Stimulated activated CD8-positive, alpha-beta memory T cell treated with anti-CD3 and anti-CD28 coated beads, Interleukin-7, amount 100 ng/mL, for 4 hours (primary cell): ENCODE measurements at places on chromosomes 12 and 14.

DNA sequence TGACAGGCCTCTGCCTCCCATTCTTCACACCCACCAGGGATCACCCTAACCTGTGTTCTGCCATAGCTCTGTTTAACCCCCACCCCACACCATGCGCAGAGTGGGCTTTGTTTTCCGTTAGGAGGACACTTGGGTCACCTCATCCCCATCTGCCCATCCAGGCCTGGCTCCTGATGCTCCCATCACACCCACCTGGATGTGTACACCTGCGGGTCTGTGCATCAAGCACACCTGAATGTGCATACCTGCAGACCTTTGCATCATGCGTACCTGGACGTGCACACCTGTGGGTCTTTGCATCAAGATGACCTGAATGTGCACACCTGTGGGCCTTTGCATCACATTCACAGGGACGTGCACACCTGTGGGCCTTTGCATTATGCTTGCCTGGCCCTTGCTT, 835.8 kb upstream of the TMEM132C start:
- no peak for DNase-seq

GRCh38 chr12:116674643-116675183, 63.2 kb downstream of the SPRING1 start:
- DNase-seq, result no peak

DNA sequence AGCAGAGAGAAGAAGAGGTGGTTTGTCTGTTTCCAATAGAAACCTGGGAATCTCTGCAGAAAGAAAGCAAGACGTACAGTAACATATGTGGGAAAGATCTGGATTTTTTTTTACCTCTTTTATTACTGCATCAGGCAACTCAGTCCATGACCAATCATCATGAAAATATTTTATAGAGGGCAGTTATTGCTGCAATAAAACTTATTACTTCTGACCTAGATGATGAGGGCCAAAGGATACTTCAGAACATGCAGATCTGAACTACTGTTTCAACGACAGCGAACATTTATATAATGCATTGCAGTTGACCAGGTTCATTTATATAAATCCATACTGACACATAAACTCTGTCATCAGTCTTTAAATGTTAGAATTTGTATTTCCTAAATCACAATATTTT, 67.7 kb downstream of the STAB2 start:
- no peak for DNase-seq

DNA sequence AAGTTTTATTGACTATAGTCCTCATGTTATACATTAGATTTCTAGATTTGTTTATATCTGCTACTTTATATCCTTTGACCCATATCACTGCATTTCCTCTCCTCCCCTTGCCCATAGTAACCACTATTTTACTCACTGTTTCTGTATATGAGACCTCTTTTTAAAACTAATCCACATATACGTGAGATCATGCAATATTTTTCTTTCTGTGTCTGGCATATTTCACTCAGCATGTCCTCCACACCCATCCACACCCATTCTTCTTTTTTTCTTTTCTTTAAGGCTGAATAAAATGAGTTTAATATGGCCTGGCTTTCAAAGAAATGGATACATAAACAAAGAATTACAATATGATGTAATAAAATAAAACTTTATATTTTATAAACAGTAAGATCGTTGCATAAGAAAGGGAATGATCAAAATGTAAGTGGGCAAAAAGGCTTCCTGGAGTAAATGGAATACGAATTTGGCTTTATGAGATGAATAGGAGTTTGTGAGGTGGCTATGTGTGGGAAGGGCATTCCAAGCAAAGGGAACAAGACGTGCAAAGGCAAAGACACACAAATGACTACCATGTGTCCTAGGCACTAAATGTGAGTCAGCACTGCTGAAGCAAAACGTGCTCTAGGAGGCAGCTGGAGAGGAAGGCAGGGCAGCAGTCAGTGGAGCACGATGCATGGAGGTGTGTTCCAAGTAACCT, 53.2 kb upstream of the HIF1A start:
- DNase-seq, result no peak

DNA sequence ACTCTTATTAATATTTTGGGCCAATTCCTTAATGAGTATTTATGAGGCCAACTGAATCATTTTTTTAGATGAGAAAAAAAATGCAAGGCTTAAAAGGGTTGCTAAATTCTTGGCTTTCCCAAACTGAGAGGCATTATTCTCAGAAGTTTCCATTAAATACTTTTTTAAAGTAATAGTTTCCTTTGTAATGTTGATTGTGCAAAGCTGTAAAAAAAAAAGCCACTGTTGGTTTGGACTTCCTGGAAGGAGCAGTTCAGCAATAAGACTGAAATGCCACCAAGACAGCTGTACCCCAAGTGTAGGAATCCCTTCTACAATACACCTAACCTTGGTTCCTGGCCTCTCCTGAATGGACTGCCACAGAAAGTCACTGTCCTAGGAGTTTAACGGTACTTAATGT, 231.3 kb downstream of the MON2 start:
- DNase-seq, result no peak

DNA sequence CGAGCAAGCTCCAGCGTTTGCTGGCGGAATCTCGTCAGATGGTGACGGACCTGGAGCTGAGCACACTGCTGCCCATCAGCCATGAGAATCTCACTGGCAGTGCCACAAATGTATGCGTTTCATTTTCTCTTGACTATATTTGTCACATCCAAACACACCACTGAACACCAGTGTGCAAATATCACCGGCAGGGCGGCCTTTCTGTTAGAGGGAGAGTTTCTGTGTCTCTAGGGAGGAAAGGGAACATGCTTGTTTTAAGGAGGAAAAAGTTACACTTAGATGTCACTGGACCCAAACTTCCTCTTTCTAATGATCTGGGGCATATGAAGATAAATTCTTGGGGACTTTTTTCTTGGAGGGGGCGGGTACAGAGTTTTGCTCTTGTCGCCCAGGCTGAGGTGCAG, 21.9 kb upstream of the HIP1R start:
- DNase-seq, result no peak

- DNase-seq, result peak; percentile 71
Measured at GRCh38 chr12:120583478-120584030, 2.4 kb upstream of the POP5 start.

- no peak for DNase-seq
Measured at GRCh38 chr12:793037-793436, 40.7 kb downstream of the WNK1 start.

GRCh38 chr12:52537101-52537500, 15.8 kb downstream of the KRT71 start:
- no peak for DNase-seq

DNA sequence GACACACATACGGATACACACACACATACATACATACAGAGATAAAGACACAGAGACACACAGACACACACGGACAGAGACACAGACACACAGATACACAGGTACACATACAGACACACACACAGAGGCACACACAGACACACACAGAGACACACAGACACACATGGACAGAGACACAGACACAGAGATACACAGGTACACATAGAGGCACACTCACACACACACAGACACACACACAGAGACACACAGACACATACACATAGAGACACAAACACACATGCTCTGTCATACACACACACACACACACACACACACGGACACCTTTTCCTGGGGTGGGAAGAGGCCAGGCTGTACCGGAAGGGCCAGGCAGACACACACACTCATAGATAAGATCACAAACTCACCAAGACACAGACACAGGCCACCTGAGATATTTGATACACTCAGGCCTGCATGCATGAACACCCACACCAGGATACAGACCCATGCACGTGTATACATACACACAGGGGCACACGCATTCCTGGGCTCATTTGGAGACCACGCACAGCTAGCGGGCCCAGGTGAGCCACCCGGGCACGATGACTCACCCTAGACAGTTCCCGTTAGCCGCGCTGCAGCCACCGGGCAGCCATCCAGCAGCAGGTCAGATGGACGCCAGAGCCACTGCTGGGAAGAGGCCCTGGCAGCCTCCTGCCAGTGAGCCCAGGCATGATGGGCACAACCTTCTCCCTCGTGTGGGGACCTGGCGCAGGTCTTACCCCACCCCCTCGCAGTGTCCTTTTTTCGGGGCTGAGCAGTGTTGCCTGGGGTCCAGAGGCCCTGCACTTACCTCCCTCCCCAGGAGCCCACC, 1.8 kb upstream of the AHNAK2 start:
- no peak for DNase-seq

DNA sequence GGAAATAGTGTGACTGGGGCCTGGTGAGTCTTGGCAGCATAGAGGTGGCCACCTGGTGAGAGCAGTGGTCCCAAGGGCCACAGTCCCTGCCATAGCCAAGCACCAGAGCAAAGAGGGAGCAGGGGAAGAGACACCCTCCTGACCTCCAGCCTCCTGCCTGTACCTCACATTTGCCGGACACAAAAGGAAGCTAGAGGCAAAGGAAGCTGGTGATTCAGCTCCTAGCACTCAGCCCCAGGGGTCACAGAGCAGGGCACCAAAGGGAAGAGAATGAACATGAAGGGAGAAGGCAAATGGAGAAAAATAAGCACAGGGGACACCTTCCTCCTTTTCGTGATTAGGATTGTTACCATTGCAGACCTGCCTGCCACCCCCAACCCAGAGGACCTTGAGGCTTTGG, 216.8 kb downstream of the ZFP36L1 start:
- no peak for DNase-seq

DNA sequence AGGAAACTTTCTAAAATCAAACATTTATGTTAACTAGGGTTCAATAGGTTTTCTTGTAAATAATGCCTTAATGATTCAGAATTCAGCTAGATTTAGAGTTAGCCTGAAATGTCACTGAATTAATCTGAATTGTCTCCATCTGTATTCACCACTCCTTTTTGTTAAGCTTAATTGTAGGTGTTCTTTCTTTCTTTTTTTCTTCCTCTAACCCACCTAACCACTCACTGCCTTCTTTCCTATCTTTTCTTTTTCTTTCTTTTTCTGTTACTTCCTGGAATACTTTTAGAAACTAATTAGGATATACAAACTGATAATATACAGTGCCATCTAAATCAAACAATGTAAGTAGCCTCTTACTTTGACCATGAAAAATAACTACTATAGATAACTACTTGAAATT, 29.9 kb downstream of the G2E3 start:
- DNase-seq, result no peak

GRCh38 chr14:23160924-23161522, 22.4 kb downstream of the SLC7A8 start:
- DNase-seq, result no peak

GRCh38 chr12:112354399-112354798, 27.8 kb downstream of the HECTD4 start:
- no peak for DNase-seq

GRCh38 chr14:96194657-96195431, 9.8 kb upstream of the BDKRB2 start:
- no peak for DNase-seq

- DNase-seq, result no peak
Measured at GRCh38 chr14:65958664-65959562, 527.3 kb upstream of the CCDC196 start.

DNA sequence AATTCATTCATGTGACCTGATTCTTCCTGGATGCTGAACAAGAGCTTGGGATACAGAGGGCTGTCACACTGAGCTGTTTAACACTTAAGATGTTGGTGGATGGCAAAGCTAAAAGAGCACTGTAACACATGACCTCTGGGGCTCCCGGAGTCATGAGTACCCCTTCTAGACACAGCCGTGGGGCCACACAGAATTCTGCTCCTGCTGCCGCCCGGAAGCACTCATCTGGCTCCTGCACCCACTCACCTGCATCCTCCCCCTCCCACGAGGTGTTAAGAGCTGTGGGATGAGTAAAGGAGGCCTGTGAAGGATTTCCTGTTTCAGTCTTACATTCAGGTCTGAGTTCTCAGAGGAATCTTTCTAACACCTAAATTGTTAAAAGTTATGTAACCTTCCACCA, 78.0 kb upstream of the SSTR1 start:
- peak; percentile 23 for DNase-seq

- no peak for DNase-seq
Measured at GRCh38 chr14:94345344-94346064, 22.4 kb upstream of the SERPINA6 start.

GRCh38 chr12:120853188-120853587, 51.0 kb downstream of the SPPL3 start:
- no peak for DNase-seq

DNA sequence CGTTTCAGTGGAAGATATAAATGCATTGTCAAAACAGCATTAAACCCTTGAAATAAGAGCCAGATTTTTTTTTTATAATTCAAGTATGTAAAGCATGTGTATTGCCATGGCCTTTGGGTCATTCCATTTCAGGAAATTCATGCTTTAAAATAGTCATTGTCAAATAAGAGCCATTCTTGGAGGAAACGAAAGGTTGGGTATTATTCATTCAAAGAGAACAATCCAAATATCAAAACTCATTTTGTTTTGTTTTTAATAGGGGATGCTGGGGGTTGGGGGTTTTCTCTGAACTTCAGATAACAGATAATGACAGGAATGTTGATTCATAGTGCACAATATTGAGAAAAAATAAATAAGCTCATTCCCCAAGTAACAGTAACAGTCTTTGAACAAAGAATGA, 174.4 kb upstream of the NUDT4 start:
- DNase-seq, result no peak

DNA sequence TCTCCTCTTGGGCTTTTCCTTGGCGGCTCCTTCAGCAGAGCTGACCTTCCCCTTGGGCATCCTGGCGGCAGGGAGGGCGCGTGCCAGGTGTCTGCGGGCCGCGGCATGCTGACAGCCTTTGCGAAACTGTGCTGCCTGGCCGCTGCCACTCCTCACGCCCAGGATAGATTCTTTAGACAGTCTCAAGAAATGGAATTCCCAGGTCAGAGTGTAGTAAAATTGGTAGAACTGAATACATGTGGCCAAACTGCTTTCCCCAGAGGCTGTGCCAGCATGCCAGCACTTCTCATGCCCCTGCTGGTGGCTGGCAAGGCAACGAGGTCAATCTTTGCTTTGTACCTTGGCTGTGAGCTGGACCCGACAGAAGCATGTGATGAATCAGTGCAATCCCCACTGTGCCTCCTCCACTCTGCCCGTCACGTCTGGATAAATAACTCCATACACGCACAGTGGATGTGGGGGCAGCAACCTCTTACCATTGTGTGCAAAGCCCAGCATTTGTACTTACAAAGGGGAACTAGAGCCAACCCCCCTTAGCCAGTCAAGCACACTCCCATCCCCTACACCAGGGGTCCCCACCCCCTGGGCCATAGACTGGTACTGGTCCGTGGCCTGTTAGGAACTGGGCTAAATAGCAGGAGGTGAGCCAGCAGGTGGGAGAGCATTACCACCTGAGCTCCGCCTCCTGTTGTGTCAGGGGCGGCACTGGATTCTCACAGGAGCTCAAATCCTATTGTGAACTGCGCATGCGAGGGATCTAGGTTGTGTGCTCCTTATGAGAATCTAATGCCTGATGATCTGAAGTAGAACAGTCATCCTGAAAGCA, 90.9 kb downstream of the ACTN1 start:
- no peak for DNase-seq

GRCh38 chr14:92670160-92670559, 78.3 kb downstream of the LGMN start:
- DNase-seq, result no peak

GRCh38 chr12:96710127-96710745, 196.8 kb upstream of the NEDD1 start:
- no peak for DNase-seq
